ENCODE measurements at places on chromosomes 3 and 15.

GRCh38 chr3:15974647-15975046, 176.9 kb upstream of the ANKRD28 start:
- DNase-seq: no peak

GRCh38 chr15:81304226-81304625, 19.7 kb downstream of the STARD5 start:
- peak; percentile 30 for DNase-seq

DNA sequence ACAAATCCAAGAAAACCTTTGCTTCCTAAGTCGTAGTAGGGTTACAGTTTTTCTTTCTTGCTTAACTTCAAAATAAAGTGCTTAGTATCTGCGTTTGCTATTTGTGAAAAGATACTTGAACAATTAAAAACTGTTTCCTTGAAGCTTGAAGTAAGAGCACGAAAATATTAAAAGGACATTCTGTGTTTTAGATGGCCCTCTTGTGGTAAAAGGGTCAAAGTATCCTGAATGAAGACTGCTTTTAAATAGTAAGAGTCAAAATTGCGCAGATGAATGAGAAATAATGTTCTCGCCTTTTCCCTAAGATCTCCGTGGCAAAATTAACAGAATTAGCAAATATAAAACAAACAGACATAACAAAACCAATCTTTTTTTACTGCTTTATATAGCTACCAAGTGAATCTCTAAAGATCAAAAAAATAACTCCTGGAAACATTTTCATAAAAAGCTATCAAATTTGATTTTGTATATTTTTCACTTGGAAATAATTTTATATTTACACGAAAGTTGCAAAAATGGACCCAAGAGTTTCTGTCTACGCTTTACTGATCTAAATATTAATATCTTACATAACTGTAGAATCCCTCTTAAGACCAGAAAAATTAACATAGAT, 175.4 kb downstream of the MBNL1 start:
- DNase-seq: no peak

DNA sequence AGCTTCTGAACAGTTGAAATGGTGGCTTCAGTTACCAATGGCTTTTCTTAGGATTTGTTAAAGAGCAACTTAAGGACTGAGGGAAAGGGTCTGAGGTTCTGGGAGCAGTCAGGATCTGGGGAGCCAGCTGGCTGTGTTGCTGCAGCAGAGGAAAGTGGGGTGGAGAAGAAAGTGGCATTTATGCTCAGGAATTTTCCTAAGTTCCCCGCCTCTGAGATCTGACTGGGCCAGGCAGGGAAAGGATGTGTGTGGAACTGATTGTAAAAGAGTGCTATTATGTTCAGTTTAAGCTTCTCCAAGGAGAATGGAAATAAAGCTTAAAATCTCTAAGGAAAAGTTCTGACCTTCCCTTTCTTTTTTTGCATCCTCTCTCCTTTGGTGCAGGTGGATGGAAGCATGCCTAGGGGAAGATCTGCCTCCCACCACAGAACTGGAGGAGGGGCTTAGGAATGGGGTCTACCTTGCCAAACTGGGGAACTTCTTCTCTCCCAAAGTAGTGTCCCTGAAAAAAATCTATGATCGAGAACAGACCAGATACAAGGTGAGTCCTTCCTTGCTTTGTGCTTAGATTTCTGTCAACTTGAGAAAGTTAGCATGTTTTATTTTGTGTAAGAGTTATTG, 37.8 kb downstream of the IQGAP1 start:
- no peak for DNase-seq

- no peak for DNase-seq
These were observed 11.8 kb downstream of the MRAS start for GRCh38 chr3:138359919-138360868.

- DNase-seq: no peak
These were observed 779 bp upstream of the CTNNB1 start for GRCh38 chr3:41198526-41198925.

GRCh38 chr3:181484026-181484425, 227.7 kb upstream of the SOX2 start:
- DNase-seq: no peak

DNA sequence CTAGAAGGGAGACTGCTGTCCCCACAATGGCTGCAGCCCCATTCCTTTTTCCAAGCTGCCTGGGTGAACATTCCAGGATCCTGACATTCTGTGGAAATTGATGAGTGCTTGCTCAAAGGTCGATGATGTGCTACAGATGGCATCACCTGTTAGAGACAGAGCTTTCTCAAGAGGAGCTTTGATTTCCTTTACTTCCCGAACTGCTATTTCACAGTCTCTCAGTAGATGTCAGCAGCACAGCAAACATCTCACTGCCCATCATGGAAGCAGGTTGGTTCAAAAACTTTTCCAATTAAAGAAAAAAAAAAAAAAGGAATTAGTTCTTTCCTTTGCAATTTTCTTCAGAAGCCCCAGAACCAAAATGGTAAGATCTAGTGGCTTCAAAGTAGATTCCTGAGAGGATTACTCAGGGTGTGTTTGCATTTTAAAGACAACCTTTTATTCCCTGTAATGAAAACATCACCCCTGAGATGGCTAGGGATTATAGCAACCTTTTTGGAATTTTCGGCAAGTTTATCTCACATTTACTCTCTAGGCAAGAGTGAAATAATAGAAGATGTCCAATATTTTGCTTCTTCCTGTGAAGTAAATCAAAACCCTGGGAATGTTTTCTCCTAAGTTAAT, 44.8 kb downstream of the POLR2M start:
- no peak for DNase-seq

DNA sequence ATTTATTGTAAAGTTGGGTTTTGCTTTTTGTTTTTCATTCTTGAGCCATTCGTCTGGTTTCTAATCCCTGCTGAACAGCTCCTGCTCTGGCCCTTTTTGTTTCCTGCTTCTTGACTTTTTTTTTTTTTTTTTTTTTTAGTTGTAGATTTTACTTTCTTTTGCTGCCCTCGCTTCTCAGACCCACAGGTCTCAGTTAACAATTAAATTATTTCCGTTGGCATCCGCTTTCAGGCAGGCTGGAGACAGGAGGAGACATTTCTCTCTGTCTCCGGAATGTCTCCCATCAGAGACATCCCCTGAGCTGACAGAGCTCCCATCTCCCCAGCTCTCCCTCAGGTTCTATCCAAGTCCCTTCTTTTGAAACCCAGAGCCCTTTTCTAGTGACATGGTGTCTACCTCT, 68.6 kb downstream of the SLC6A6 start:
- DNase-seq: no peak

GRCh38 chr3:38453075-38453912, at the start of gene ACVR2B:
TSS of gene ACVR2B (plus strand) at chr3:38453890. CDS start at chr3:38454323, 433 bp downstream.
- peak; percentile 89 for DNase-seq

- DNase-seq: no peak
These were observed 155.6 kb upstream of the HES1 start for GRCh38 chr3:193980326-193980725.

GRCh38 chr15:78358102-78358870, 18.1 kb downstream of the CRABP1 start:
- no peak for DNase-seq

- DNase-seq: no peak
These were observed 698.4 kb upstream of the CCDC54 start for GRCh38 chr3:106678657-106679390.

- DNase-seq: peak; percentile 25
These were observed 19.7 kb downstream of the SSR3 start for GRCh38 chr3:156535162-156535627.

DNA sequence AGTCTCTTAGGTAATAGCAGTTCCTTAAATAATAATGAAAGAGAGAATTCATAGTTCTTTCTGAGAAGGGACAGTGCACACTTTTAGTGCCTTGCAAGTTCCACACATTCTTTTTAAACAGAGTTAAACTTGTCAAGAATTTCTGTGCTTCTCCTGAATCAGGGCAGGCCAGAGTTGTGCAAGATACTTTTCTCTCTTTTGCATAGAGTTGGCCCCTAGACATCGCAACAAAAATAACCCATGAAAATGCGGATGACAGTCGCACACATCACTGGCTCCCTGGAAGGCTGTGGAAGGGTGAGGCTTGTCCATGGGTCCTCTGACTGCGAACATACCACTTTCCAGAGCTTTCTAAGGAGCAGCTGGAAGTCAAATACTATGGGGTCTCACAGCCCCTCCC, 40.1 kb downstream of the FBLN2 start:
- no peak for DNase-seq

- no peak for DNase-seq
These were observed 29.3 kb upstream of the TPM1 start for GRCh38 chr15:63013052-63013808.

GRCh38 chr3:76369170-76369569, 583.8 kb upstream of the ZNF717 start:
- no peak for DNase-seq

GRCh38 chr3:5022966-5023776, 43.9 kb downstream of the BHLHE40 start:
- no peak for DNase-seq

GRCh38 chr3:31815631-31816440, 165.2 kb downstream of the OSBPL10 start:
- DNase-seq: no peak

DNA sequence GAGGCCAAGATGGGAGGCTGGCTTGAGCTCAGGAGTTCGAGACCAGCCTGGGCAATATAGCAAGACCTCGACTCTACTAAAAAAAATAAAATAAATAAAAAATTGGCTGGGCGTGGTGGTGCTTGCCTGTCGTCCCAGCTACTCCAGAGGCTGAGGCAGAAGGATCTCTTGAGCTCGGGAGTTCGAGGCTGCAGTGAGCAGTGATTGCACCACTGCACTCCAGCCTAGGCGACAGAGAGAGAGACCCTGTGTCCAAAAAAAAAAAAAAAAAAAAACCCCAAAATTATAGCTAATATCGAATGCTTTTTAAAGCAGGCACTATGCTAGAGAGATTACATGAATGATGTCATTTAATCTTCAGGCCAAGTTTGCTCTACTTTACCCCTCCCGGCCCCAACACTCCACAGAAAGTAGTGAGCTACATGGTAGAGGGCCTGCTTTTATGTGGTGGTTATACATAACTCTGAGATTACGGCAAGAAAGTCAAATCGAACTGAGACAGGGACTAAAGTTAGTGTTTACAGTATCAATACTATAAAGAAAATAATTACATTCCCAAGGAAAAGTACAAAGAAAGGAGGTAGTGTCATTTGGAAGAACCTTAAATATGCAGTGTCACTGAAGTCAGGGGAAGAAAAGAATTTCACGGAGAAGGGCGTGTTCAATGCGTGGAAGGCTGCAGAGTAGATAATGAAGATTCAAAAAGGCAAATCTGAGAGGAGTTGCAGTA, 1.1 kb downstream of the ADPGK start:
- DNase-seq: no peak

DNA sequence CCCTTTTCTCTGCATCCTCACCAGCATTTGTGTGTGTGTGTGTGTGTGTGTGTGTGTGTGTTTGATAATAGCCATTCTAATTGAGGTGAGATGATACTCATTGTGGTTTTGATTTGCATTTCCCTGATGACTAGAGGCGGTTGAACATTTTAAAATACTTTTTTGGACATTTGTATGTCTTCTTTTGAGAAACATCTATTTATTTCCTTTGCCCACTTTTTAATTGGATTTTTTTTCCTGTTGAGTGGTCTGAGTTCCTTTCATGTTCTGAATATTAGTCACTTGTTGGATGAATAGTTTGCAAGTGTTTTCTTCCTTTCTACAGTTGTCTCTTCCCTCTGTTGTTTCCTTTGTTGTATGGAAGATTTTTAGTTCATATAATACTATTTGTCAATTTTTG, 54.3 kb upstream of the THSD4 start:
- no peak for DNase-seq
